Ovary (tissue), 10 donors: ENCODE measurements at places on chromosomes 3 and 15. TPM values are rescaled to one million over a fixed set of nuclear protein-coding genes. Genes with fewer than 3 reads are reported as not detected.

GRCh38 chr15:73986055-73986775 is 5.9 kb downstream of the STOML1 start:
- H3K4me1 ChIP-seq = peaks cover 11% of the 10 kb centered on the region
- no peak overlapping the region for H3K27ac ChIP-seq
- H3K27me3 ChIP-seq = no peaks in the 10 kb centered on the region
- no peak overlapping the region for H3K4me3 ChIP-seq

GRCh38 chr15:78257681-78258080 is 6.7 kb upstream of the DNAJA4 start:
- no peaks in the 10 kb centered on the region for H3K36me3 ChIP-seq
- no peaks in the 10 kb centered on the region for H3K27me3 ChIP-seq
- H3K4me3 ChIP-seq = no peak overlapping the region
- no peaks in the 10 kb centered on the region for H3K4me1 ChIP-seq
- no peak for DNase-seq
- H3K27ac ChIP-seq = no peak overlapping the region

- no peaks in the 10 kb centered on the region for H3K27me3 ChIP-seq
- no peaks in the 10 kb centered on the region for H3K36me3 ChIP-seq
- H3K27ac ChIP-seq = no peak overlapping the region
- H3K4me3 ChIP-seq = no peak overlapping the region
Observed at GRCh38 chr15:75112278-75112847, 89.0 kb downstream of the PPCDC start.

DNA sequence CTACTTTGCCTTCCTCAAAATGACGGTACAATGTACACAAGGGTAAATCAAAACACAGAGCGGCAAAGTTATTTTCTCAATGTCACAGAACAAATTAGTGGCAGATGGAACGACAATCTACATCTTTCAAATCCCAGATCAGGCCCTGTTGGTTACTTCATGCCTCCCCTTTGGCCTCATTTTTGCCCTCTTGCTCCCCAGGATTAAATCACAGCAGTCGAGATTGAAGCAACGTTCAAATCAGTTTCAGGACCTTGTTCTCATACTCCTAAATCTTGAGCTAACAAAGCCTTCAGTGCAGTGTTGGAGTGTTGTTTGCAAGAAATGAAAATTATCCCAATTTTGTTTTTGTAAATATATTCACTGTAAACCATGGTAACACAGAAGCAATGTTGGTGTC is 91.4 kb downstream of the FBN1 start:
- no peak overlapping the region for H3K27ac ChIP-seq
- H3K4me3 ChIP-seq = no peak overlapping the region
- DNase-seq = no peak
- no peaks in the 10 kb centered on the region for H3K36me3 ChIP-seq
- no peaks in the 10 kb centered on the region for H3K27me3 ChIP-seq
- H3K4me1 ChIP-seq = peaks cover 11% of the 10 kb centered on the region

DNA sequence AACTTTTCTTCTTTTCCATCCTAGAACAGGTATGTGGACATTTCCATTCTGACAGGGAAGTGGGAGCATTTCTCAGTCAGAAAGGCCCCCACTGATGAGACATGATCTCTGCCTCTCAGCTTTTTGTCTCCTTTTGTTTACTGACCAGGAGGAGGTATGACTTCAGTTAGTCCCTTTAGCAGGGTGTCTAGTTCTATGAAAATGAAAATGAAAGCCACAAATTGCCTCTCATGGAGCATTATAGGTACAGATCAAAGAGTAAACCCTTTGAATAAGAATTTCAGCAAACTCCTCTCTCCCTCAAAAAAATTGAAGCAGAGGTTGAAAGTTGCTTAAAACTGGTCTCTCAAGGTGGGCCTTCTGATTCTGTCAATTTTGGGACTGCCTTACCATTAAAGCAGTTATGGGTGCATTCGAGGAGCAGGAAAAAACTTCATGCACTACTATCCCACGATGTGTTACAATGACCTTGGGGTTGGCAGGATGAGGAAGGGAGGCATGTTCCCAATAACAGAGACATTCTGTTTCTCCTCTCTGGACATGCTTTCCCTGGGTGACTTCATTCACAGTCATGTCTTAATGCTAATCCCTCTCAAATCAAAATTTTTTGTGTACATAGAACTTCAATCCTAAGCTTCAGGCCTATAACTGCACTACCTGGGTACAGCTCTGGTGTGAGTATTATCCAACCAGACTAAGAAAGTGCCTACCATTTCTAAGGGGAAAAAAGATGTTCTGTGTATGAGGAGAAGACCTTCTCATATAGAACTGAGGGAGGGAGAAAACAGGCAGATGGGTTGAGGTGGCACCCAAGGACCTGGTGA is 50.6 kb upstream of the TBC1D23 start:
- no peaks in the 10 kb centered on the region for H3K27me3 ChIP-seq
- H3K36me3 ChIP-seq = no peaks in the 10 kb centered on the region
- H3K4me3 ChIP-seq = no peak overlapping the region
- H3K4me1 ChIP-seq = peaks cover 7% of the 10 kb centered on the region
- no peak for DNase-seq

- no peaks in the 10 kb centered on the region for H3K36me3 ChIP-seq
- peak overlapping the region; percentile 32 for H3K4me3 ChIP-seq
- DNase-seq = peak; percentile 61
- H3K4me1 ChIP-seq = peaks cover 25% of the 10 kb centered on the region
- no peaks in the 10 kb centered on the region for H3K27me3 ChIP-seq
Observed at GRCh38 chr3:134312072-134312872, 61.6 kb upstream of the RYK start.

- H3K27me3 ChIP-seq = no peaks in the 10 kb centered on the region
- DNase-seq = no peak
- no peaks in the 10 kb centered on the region for H3K4me1 ChIP-seq
Observed at GRCh38 chr3:146972726-146973125, 367.6 kb upstream of the PLSCR5 start.

The CIDEC gene
- not detected for total RNA-seq

The ANKRD34C gene
- not detected for total RNA-seq

The RTP1 gene
- not detected for total RNA-seq

The SLC41A3 gene
- total RNA-seq = 96.4 TPM
